Foreskin keratinocyte (primary cell): ENCODE measurements at places on chromosomes 1 and 21.

GRCh38 chr1:22529901-22530621, 33.2 kb upstream of the EPHA8 start:
- no peak for DNase-seq

- peak; percentile 9 for DNase-seq
These were observed 116.3 kb upstream of the HP1BP3 start for GRCh38 chr1:20903437-20903836.

- no peak for DNase-seq
These were observed 147.7 kb downstream of the SYT2 start for GRCh38 chr1:202562444-202563060.

DNA sequence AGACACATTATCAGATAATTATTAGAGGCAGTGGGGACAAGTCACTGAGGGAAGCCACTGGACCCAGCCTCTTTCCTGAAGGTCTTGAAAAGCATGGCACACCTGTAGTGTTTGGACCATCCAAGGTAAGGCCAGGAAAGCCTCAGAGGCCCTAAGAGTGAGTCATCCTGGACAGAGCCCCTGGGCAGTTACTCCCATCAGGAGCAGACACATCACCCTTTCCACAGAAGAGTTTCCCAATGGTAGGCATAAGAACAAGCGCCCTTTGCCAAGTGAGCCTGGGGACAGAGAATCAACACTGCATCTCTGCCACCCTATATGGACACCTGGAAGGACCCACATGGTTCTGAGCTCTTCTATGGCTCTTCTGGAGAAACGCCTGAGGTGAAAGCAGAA, 136.0 kb downstream of the PLXNA2 start:
- peak; percentile 74 for DNase-seq

GRCh38 chr1:174990382-174990999, 9.3 kb upstream of the CACYBP start:
- DNase-seq, result no peak

DNA sequence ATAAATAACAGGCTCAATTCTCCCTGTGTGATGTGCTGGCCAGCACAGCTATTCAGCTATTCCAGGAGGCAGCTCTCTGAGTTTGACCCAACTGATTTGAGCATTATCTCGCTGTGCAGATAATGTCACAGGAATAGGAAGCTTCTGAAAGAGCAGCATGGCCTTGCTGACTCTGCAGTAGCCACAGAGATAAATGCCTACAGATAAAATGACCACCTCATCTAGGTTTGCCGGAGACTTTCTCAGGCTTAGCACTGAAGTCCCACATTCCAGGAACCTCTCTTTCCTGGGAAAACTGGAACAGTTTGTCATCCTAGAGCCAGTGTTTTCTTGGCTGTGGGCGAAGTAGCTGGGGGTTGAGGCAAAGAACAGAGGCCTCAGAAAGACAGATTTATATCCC, 98.9 kb downstream of the MRPL39 start:
- DNase-seq, result no peak

- peak; percentile 97 for DNase-seq
These were observed 76.2 kb upstream of the KAZN start for GRCh38 chr1:14522077-14522925.

DNA sequence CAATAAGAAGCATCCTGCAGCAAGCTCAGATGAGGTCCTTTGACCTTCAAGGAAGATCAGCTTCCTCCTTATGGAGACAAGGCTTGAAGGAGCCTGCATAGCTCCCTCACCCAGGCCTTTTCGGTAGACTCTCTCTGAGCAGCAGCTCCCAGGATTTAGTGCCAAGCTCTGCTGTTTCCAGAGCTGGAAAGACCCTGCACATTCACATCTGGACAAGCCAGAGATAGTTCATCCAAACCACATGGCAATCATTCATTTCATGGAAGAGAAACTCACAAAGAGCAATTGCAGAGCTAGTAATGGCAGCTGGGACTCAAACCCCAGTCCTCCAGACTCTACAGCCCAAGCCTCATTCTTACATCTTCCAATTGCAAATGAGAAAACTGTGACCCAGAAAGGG, 76.4 kb upstream of the EDN2 start:
- no peak for DNase-seq

DNA sequence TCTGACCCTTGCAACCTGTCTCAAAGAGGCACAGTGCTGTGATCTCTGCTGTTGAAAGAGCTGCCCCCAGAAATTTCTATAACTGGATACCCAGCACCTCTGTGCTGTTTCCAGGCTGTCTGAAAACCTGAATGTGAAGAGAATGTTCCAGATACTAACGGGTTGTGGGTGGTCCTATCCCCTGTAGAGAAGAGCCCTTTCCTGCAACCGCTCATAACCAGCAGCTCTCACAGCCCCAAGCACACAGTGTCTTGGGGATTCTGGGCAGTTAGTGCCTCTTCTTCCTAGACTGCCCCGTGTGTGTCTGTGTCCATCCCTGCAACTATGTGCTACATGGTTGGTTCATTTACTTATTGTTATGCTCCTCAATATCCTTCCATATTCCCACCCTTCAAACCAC, 104.5 kb downstream of the SUSD4 start:
- DNase-seq, result no peak

DNA sequence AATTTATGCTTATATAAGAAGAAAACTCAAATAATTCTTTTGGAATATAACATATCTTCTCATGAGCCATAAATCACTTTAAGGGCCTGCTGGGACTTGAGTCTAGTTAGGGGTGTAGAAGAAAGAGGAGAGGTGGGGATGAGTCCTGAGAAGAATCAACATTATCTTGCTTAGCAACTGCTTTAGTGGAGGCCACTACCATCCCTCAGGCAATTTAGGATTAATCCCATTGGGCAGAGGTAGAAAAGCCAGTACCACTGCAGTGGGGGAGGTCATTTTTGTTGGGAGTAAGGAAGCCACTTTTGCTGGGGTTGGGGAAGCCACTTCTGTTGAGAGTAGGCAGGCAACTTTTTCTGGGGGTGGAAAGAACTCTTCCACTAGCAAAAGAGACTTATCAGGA, 47.7 kb downstream of the SLC2A1 start:
- DNase-seq, result no peak

- DNase-seq, result no peak
These were observed 13.3 kb upstream of the EPHA8 start for GRCh38 chr1:22550021-22550420.

DNA sequence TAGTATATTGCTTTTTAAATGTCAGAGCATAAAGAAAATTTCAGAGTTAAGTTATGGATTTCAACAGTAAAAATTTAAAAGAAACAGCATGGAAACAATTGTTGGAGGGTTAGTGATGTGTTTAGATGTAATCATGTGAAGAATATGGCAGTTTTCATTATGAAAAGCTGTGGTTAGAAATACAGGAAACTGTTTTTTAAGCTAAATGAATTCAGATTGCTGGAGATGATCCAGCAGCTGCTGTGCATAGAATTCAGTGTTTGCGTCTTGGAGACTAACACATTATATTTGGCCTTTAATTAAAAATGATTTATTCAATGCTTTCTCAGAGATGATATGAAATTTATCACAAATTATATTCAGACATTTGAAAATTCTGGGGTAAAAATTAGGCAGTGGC, 273.6 kb upstream of the LRRC7 start:
- DNase-seq, result no peak

DNA sequence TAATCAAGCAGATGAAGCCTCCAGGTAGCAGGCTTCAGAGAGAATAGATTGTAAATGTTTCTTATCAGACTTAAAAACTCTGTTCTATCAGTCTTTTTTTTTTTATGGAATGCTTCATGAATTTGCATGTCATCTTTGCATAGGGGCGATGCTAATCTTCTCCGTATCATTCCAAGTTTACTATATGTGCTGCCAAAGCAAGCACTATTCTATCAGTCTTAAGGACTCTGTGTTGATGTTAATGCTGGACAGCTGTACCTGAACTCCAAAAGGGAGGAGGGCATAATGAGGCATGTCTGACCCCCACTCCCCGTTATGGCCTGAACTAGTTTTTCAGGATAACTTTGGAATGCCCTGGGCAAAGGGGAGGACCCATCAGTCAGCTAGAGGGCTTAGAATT, 66.8 kb upstream of the PRRC2C start:
- DNase-seq, result no peak

- DNase-seq, result no peak
These were observed 701.0 kb downstream of the PTPRU start for GRCh38 chr1:29937356-29937755.

DNA sequence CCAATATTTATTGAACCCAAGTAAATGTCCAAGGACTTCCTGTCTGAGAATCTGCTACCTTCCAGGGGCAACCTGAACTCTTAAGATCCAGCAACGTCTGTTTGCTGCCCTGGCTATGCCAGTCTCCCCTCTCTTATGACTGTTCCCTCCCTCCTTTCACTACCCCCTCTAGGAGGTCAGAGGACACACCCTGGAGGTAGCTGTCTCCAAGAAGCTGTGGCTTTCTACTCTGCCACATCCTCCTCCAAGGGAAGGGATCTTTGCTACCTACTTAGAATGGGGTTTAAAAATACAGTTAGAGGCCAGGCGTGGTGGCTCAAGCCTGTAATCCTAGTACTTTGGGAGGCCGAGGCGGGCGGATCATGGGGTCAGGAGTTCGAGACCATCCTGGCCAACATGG, 3.6 kb upstream of the SMPDL3B start:
- no peak for DNase-seq

- DNase-seq, result peak; percentile 71
These were observed 6.8 kb downstream of the HES2 start for GRCh38 chr1:6412896-6413295.

DNA sequence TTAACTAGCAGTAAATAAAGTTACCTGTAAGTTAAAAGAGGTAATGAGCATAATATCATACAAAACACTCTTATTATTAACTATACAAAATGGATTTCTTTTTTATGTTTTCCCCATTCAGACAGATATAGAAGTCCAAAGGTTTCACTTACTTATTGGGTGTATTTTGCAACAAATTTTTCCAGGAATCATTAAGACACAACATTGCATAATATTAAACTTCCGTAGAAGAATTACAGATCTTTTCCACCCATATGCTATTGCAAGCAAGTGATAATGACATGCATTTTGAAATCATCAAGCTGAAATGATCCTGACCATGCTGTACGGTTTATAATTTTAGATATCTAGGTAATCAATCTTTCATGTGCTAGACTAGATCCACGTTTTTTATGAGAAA, 957.0 kb downstream of the NCAM2 start:
- no peak for DNase-seq

GRCh38 chr1:203065191-203065590, 20.6 kb downstream of the MYOG start:
- DNase-seq, result no peak

DNA sequence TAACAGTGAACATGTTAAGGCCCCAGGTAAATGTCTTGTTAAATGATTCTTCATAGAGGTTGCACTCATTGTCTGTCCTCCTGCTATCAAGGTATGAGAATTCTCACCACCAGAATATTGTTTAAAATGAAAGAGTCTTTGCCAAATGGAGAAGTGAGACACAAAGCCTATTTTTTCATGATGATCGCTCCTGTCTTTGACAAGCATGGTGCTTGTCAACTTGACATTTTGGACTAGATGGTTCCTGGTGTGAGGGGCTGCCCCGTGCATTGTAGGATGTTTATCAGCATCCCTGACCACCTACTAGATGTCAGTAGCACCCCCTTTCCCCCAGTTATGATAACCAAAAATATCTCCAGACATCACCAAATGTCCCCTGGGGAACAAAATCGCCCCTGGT, 65.6 kb downstream of the MDM4 start:
- DNase-seq, result no peak

- DNase-seq, result no peak
These were observed 618 bp downstream of the JAM2 start for GRCh38 chr21:25639551-25640201.

- no peak for DNase-seq
These were observed 113.7 kb downstream of the PTPRU start for GRCh38 chr1:29349871-29350491.
